Muscle of back (tissue), 13 donors: ENCODE measurements at places on chromosomes 12 and 14.

- no peak for DNase-seq
Measured at GRCh38 chr14:70118064-70118463, 70.7 kb downstream of the SLC8A3 start.

DNA sequence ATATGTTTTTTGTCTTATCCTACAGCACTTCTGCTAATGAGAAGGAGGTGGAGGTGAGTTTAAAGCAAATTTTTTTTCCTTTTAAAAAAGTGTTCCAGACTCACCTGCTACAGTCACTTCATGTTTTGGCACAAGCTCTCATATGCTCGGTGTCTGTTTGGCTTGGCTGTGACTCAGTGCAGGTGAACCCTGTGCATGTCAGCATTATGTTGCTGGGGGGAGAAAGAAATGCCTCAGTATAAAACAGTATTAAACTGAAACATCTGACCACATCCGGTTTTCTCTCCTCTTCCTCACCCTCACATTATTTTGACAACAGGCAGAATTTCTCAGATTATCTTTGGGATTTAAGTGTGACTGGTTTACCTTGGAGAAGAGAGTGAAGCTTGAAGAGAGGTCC lies 105.2 kb downstream of the DNAI7 start:
- no peak for DNase-seq

- DNase-seq = no peak
Measured at GRCh38 chr14:70558356-70558755, 23.6 kb upstream of the ADAM20 start.

- no peak for DNase-seq
Measured at GRCh38 chr12:122835750-122836026, 431 bp downstream of the HIP1R start.

DNA sequence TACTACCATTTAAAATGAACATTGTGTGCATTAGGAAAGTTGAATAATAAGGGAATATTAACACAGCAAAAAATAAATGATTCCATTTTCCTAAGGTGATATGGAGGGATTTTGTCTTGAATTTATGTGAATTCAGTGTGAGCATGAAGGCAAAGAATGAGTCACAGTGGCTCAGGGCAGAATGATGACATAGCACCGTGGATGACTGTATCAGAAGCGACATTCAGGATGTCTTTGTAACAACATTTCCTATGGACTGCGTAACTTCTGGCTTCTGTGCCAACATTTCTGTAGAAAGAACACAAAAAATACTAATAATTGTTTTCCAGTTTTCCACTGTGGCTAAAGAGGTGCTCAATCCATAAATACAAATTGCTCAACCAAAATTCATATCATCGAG lies 54.6 kb downstream of the TTC8 start:
- DNase-seq = no peak
